ENCODE measurements at places on chromosomes 11 and 22. TPM values are rescaled to one million over a fixed set of nuclear protein-coding genes. Genes with fewer than 3 reads are reported as not detected.

ADORA2A gene
- 0.91 TPM for total RNA-seq

UBQLNL gene
- not detected for total RNA-seq

MMP7 gene
- 24.6 TPM for total RNA-seq

HSPB2 gene
- total RNA-seq = not detected

POU2AF2 gene
- total RNA-seq = not detected
